Activated CD4-positive, alpha-beta T cell treated with anti-CD3 and anti-CD28 coated beads, Interleukin-2, amount 10 ng/mL, durations not matched to agents 7 days and 5 days (primary cell): ENCODE measurements at places on chromosomes 7 and 10.

DNA sequence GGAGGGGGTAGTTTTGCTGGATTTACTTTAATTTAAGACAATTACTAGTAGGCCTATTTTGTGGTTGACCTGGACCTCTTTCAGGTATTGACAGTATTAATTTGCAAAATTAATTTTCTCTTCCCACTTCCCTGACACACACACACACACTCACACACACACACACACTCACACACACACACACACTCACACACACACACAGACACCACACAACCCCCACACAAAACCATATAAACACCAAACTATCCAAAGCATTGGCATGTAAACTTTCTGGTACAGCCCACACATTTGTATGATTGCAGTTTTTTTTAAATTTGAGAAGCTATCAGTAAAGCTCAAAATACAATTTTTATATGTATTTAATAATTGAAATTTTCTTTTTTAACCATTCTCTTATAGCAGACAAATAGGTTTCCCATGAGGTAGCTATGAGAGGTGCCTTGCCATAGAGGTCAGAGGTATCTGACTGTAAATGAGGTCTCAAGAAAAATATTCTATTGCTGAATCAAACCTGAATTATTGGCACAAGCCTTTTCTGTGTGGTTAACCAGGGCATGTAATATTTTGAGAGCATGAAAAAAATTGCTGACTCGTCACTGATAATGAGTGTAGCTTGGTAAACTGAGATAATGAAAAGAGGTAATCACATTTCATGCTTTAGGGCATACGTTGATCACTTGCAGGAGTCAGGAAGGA lies 306.5 kb downstream of the GATA3 start:
- H3K36me3 ChIP-seq = peaks cover 7% of the 10 kb centered on the region
- DNase-seq = no peak
- H3K27me3 ChIP-seq = peaks cover 3% of the 10 kb centered on the region
- H3K4me1 ChIP-seq = peaks cover 44% of the 10 kb centered on the region
- peak overlapping the region; percentile 28 for H3K27ac ChIP-seq

DNA sequence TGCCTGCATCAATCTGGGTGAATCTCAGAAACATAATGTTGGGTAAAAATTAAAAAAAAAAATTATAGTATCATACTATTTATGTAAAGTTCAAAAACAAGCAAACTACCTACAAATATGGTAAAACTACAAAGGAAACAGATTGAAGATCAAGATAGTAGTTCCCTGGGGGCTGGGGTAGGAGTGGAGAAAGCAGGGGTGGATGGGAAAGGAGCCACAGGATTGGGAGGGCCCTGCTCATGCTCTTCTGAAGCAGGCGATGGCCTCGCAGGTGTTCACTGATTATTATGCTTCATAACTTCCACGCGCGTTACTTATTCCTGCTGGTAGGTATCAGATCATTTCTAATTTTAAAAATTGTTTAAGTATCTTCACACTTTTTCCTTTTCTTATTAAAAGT lies 96.0 kb upstream of the GATA3 start:
- DNase-seq = no peak
- H3K36me3 ChIP-seq = peaks cover 2% of the 10 kb centered on the region
- H3K4me1 ChIP-seq = peaks cover 3% of the 10 kb centered on the region
- no peaks in the 10 kb centered on the region for H3K27me3 ChIP-seq

DNA sequence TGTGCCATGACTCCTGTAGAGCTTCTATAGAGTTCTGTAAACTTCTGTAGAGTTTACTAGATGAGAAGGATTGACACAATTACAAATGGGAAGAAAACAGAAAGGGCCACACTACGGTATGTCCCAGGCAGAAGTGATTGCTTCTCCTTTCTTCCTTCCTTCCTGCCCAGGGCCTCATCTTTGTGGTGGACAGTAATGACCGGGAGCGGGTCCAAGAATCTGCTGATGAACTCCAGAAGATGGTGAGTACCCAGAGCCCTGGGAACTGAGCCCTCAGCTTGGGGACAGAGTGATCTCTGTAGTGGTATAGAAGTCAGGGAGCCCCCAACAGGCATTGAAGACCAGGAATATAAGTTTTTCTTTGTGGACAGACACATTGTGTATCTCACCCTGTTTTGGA lies 1.7 kb downstream of the ARF5 start:
- no peaks in the 10 kb centered on the region for H3K27me3 ChIP-seq
- H3K4me1 ChIP-seq = peaks cover 27% of the 10 kb centered on the region
- DNase-seq = no peak
- peak overlapping the region; percentile 32 for H3K27ac ChIP-seq
- peaks cover 14% of the 10 kb centered on the region for H3K36me3 ChIP-seq

DNA sequence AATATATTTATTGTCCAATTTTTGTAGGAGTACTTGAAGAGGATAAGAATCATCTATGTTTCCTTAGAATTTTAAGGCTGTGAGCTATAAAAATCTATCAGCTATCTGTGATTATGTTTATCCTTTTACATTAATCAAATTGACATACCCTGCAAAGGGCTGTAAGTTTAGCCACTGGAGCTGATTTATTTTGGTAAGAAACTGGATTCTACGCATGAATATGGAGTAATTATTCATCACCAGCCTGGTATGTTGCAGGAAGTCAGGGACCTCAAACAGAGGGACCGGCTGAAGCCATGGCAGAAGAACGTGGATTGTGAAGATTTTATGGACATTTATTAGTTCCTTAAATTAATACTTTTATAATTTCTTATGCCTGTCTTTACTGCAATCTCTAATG lies 696.9 kb downstream of the DNAJB9 start:
- no peak for DNase-seq
- H3K4me1 ChIP-seq = no peaks in the 10 kb centered on the region
- H3K27me3 ChIP-seq = no peaks in the 10 kb centered on the region
- H3K4me3 ChIP-seq = no peak overlapping the region

GRCh38 chr10:17067376-17068264 lies 62.0 kb downstream of the CUBN start:
- peaks cover 29% of the 10 kb centered on the region for H3K4me1 ChIP-seq
- no peak for DNase-seq
- H3K27me3 ChIP-seq = no peaks in the 10 kb centered on the region
- no peak overlapping the region for H3K27ac ChIP-seq
- peaks cover 17% of the 10 kb centered on the region for H3K36me3 ChIP-seq

DNA sequence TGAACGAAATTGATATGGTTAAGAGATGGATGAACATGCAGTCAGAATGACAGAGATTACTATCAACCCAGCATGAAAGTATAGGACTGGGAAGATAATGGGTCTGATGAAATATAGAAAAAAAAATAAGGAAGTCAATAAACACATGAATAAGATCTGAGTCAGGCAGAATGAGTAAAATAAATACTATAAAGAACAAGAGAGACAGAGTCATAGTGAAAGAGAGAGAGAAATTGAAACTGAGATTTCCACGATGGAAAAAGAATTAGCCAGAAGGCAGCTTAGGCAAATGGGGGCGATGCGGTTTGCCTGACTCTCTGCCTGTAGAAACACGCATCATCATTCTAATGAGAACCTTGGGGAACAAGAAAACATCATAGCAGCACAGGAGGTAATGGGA lies 26.6 kb downstream of the SEMA3D start:
- DNase-seq = no peak
- no peaks in the 10 kb centered on the region for H3K27me3 ChIP-seq
- H3K27ac ChIP-seq = no peak overlapping the region

DNA sequence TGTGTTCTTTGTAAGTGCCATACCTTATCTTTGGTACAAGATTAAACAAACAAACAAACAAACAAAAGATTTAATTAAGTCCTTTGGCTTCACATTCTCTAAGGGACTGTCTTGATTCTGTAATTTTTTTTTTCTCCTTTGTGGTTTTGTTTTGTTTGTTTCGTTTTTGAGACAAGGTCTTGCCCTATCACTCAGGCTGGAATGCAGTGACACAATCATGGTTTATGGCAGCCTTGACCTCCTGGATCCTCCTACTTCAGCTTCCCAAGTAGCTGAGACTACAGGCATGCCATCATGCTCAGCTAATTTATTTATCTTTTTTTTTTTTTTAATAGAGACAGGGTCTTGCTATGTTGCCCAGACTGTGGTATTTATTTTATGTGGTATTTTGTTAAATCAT lies 165.8 kb downstream of the LRRC4 start:
- peaks cover 16% of the 10 kb centered on the region for H3K4me1 ChIP-seq
- H3K27me3 ChIP-seq = no peaks in the 10 kb centered on the region
- H3K4me3 ChIP-seq = no peak overlapping the region
- H3K27ac ChIP-seq = no peak overlapping the region
- H3K36me3 ChIP-seq = peaks cover 30% of the 10 kb centered on the region

GRCh38 chr10:9577746-9578145 lies 1439.9 kb upstream of the CELF2 start:
- no peaks in the 10 kb centered on the region for H3K27me3 ChIP-seq
- no peak for DNase-seq
- no peaks in the 10 kb centered on the region for H3K4me1 ChIP-seq
- H3K36me3 ChIP-seq = no peaks in the 10 kb centered on the region
- no peak overlapping the region for H3K27ac ChIP-seq
